ENCODE measurements at places on chromosomes 3 and 15.

DNA sequence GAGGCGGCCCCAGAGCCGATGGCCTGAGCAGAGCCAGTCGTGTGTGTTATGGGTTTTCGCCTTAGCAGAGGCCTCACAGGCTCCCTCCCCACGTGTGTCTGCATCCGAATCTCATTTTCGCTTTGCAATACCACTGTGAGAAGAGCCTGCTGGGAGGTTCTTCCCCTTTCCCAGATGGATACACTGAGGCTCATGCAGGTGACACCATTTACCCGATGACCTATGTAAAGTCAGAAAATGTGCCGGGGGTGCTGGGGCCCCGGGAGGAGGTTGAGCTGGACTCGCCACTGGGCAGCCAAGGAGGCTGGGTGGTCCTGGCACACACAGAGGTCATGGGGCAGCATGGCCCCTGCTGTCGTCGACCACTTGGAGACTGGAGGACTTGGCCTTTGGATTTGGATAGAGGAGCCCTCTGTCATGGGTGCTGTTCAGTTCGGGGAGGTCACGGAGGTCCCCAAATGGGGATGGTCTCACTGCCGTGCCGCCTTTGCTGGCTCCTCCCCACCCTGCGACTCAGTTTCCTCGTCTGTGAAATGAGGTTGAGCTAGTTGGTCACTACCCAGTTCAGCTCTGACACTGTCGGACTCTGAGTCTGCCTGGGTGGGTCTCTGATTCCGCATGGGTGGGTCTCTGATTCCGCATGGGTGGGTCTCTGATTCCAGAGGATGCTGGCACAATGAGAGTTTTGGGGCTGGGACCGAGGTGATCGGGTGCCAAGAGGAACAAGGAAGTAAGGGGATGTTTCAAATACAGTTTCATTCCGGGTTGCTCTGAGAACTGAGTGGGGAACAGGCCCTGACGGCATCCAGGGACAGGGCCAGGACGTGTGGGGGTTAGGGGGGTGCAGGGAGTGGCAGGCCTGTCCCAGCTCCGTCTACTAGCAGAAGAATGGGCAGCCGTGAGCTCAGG is 23.2 kb upstream of the MUC4 start:
- DNase-seq = no peak

DNA sequence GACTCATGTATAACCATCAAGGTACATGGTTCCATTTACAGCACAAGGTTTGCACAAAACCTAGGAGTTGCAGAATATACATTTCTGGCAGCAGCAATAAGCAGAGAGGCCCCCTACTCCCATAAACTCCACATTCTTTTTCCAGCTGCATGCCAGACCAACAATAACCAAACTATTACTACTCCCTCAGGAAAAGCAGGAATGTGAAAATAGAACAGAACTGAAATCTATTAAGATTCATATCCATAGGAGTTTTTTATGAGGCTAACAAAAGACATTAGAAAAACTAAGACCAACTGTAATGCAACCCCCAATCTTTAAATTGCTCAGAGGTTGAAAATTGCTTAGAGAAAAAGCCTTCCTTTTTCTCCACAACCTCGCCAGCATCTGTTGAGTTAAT is 27.6 kb upstream of the TOP2B start:
- DNase-seq = no peak

- no peak for DNase-seq
Observed at GRCh38 chr3:179181021-179181472, 32.9 kb downstream of the PIK3CA start.

GRCh38 chr15:79299126-79299840 is 11.6 kb upstream of the TMED3 start:
- no peak for DNase-seq

DNA sequence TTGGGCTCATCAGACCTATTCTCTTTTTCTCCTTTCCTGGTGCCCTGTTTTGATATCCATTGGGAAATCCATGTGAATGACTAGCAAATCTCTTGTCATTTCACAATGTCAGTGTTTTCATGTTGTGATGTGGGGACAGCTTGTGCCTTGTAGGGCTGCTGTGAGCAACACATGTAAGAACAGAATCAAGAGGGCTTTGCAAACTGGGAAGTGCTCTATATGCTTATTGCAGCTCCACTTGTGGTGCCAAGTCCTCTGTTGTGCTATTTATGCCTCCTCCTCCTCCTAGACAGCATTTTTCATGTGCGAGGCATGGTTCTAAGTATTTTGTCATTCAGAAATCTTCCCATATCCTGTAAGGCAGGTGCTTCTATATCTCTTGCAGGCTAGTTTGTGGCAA is 56.4 kb downstream of the ZNF621 start:
- DNase-seq = no peak

DNA sequence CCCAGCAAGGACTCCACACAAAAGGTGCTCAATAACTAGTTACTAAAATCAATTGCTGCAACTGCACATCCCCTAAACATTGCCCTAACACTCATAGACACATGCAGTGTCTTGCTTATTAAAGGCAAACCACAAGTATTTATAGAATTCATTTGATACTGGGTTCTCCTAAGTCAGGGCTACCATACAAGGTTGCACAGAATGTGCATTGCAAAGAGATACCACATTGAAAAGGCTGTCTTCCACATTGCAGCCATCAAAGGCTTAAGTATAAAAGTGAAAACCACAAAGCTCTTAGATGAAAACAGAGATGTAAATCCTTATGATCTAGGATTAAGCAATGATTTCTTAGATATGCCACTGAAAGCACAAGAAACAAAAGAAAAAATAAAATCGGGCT is 33.6 kb upstream of the TOPAZ1 start:
- DNase-seq = no peak

DNA sequence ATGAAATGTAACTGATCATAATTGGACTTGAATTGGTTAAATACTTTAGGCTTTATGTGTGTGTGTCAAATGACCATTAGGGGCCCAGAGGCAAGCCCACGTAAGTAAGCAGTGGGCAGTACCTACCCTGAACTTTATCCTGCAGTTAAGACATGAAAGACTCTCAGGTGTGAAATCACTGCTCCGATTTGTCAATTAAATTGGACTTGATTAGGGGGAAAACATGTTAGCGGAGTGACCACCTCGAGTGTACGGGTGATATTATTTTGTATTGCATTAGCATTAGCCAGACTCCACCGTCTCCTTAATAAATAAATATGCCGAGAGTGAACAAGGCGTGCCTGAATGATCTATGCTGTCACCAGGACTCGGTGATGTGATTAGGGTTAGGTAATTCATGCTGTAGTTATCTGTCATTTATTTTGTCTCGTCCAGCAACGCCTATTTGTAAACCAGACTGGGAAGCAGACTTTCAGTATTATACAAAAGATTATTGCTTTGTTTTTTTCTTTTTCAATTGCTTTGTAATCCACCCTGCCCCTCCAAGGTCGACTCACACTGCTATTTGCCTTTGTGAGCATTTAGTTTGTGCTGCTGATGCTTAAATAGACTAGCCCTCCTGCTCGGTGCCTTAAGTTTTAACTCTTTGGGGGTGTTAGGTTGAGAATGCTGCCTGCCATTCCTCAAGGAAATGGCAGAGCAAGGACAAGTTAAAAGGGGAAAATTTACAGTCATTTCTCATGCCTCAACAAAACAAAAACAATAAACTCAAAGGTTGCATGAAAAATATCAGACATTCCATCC is 1.8 kb downstream of the RBMS3 start:
- no peak for DNase-seq

GRCh38 chr15:25688166-25688565 is 175.0 kb downstream of the ATP10A start:
- DNase-seq = no peak

GRCh38 chr3:48847053-48847503 is 596 bp downstream of the PRKAR2A start:
- peak; percentile 38 for DNase-seq

DNA sequence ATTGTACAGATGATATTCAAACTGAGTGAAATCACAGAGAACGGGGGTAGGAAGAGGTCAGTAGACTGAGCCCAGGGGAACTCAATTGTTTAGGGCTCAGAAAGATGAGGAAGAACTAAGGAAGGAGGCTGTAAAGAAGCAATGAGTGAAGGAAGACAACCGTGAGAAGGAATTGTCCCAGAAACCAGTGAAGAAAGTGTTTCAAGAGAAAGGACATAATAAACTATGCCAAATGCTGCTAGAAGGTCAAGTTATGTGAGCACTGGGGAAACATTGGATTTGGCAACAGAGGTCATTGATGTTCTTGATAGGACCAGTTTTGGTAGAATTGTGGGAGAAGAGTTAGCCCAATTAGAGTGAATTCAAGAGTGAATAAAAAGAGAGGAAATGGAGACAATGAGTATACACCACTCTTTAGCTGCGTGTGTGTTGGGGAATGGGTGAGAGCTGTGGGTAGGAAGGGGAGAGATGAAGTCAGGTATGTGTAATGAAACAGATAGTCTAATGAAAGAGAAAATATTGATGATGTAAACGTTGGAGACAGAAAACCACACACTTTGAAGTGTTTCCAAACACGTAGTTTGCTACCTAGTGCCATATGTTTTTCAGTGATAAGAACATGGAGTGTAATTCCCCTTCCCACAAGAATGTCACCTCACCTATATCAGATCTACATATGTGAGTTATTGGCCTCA is 42.5 kb upstream of the MME start:
- DNase-seq = no peak

DNA sequence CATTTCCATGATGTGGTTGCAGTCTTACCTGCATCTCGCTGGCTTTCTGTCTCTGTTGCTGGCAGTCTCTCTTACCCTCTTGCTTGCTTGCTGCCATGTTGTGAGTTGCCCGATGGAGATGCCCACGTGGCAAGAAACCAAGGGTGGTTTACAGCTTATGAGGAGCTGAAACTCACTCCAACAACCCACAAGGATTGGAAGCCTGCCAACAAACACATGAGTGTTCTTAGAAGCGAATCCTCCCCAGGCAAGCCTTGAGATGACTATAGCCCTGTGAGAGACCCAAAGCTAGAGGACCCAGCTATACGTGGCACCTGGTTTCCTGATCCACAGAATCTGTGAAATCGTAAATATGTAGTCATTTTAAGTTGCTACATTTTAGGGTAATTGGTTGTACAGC is 490.9 kb upstream of the ADAMTS9 start:
- DNase-seq = no peak

DNA sequence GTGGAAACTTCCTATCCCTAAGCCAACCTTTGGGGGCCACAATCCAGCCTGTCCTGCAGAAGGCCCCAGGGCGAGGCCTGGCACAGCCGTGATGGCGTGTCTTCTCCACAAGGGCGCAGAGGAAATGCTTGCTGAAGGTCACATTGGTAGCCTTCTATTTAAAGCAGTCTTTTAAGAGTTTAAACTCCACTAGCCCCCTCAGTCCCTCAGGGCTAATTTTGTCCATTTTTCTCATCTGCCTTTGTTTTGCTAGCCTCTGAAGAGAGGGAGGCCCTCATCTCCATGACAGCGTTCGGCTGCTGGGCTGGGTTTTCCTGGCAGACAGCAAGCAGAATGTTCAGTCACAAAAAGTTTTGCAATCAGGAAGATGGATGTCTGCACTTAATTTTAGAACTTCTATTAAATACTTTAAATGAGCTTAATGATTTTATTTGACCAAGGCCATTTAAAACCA is 40.8 kb downstream of the RARB start:
- DNase-seq = no peak

GRCh38 chr15:73607405-73607804 is 25.8 kb downstream of the NPTN start:
- DNase-seq = no peak

- DNase-seq = no peak
Observed at GRCh38 chr15:79427781-79428598, 4.1 kb upstream of the MINAR1 start.

Measured in effector memory CD4-positive, alpha-beta T cell (primary cell).